GM12892 (cell line): ENCODE measurements at places on chromosomes 3 and 15.

GRCh38 chr15:77759896-77760592, 127.3 kb upstream of the LINGO1 start:
- DNase-seq, result no peak

- no peak for DNase-seq
Measured at GRCh38 chr3:3127432-3128010, 781 bp downstream of the TRNT1 start.

DNA sequence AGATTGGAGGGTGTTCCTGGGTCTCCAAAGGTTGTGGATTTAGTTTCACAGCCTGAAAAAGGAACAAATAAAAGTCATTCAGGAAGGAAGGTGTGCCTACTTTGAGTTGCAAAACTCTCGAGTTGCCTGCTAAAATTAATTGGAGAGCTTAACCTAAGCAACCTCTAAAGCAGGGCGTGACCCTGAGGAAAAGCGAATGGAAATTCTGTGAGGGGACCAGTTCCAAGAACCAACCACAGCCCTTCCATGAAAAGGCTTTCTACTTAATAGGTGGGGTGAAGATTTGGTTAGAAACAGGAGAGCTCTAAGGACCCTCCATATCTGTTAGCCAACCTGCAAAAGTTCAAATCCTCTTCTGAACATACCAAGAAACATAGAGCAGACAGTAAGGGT, 1.5 kb downstream of the CD80 start:
- DNase-seq, result no peak

- no peak for DNase-seq
Measured at GRCh38 chr3:197309528-197310361, 11.3 kb upstream of the DLG1 start.

- DNase-seq, result no peak
Measured at GRCh38 chr3:126125781-126126251, 41.9 kb upstream of the SLC41A3 start.

DNA sequence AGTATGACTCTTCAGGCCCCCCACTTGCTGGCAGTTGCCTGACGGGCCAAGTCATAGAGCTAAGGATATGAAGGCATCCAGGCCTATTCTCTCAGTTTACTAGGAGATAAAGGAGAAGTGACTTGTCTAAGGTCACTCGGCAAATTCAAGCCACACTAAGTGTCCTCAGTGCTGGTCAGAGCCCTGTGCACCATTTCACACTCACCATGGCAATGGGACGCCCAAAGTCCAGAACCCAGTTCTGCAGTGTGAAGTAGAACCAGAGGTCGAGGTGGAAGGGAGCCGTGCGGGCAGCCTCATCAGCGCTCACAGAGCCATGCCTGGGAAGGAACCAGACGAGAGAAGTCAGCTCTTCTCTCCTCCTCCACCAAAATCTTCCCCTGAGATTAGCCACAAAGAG, 11.2 kb downstream of the CLN6 start:
- DNase-seq, result no peak

- no peak for DNase-seq
Measured at GRCh38 chr15:66760968-66761725, 59.1 kb downstream of the SMAD6 start.

GRCh38 chr3:114624571-114625181, 330.8 kb downstream of the TIGIT start:
- no peak for DNase-seq

DNA sequence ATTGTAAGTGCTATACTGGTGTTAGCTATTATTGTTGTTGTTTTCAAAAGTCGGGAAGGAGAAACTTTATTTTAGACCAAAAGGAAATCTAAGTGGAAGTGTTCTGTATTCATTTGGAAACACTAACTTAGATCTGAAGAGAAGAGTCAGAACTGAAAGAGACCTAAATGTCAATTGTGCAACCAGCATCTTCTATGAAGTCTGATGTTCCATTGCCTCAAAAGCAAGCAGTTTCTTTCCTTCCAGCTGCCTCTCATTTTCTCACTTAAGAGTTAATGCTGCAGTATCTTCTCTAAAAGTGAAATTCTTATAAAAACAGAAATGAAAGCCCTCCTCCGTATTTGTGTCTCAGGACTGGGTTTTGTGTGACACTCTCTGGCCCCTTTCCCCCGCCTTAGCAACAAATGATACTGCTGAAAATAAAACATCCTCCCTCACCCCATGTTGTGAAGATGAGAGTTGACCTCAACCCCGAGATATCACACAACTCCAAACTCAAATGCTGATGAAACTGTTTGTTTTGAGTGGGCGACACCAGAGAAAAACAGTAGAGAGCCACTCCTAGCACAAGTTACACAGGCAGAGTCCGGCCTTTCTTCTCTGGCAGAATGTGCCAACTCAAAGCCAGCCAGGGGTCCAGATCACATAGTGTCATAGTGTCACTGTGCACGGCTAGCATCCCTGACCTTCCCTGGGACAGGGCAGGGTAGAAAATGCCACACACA, 48.9 kb downstream of the GLDN start:
- no peak for DNase-seq

DNA sequence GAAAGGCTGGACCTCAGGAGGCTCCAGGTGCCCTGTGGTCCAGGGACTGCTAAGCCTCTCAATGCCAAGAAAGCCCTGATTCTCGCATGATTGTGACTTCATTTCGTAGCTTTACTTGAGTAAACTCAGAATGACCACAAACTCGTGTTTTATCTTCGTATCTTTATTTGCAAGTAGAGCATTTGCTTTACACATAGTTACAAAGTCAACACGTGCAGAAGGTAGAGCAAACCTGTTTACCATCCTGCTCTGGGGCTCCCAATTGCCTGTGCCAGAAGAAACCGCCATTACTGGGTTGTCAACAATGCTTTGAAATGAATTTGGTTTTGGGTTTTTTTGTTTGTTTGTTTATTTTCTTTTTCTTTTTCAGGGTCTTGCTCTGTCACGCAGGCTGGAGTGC, 5.8 kb upstream of the MESP1 start:
- no peak for DNase-seq

GRCh38 chr3:16400106-16400931, 113.2 kb downstream of the RFTN1 start:
- no peak for DNase-seq

DNA sequence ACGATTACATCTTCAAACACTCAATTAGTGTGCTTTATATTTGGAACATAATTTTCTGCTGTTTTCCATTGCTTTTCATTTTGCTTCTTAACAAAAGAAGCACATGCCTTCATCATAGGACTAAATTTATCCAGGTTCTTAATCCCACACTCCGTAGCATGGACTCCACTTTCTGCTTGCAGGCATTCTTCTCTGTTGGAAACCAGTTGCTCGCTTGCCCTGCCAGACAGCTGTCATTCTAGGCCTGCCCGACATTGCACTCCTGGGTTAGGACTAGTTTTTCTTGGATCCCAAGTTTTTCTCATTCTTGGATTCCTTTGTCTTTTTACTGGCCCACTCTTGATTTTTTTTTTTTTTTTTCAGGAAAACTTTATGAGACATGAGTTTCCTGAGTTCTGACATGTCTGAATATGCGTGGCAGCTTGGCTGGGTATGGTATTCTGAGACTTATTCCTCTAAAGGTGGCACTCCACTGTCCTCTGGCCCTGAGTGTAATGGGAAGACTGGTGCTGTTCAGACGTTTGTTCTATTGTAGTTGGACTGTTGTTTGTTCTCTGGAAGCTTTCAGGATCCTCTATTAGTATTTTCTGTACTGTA, 6.3 kb upstream of the ATP1B3 start:
- no peak for DNase-seq

DNA sequence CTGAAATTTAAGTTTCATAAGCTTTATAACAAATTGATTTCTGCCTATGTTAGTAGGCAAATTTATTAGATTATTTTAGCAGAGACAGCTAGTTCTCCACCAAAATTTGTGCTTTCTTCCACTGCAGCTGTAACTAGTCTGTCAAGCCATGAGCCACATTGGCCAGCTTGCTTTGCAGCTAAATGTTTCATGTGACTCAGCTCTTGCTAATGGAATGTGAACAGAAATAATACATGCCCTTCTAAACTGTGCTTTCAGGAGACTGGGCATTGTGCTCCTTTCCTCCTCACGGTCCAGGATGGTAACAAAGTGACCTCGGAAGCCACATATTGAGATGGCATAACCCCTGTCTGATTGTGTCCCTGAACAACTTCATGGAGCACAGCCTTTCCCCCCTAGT, 51.3 kb upstream of the KPNA4 start:
- no peak for DNase-seq

DNA sequence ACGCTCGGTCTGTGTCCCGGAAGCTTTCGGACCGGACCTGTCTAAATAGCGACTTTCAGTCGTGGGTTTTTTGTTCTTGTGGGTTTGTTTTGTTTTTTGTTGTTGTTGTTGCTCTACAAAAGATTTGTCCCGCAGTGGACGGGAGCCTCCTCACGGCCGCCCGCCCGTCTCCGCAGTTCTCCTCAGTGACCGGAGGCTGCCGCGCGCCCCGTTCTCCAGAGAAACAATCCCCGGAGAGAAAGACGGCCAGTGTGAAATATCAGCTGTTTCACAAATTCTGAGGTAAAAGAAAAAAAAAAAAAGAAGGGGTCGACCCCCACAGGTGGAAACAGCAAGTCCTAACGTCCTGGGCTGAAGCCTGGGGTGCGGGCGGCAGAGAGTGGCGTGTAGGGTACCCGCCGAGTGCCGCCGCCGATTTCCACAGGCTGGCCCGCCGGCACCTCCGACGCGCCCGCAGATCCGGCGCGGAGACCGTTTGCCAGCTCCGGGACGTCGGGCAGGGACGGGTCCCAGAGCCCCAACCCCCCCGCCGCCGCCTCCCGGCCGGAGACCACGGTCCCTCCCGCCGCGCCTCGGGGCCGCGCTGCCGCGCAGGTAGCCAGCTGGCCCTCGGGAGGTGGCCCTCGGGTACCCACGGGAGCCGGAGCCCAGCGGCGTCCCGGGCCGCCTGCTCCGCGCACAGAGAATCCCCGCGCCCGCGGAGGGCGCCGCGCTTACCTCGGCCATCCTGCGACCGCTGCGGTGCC, 478 bp downstream of the BNC1 start:
- DNase-seq, result no peak

DNA sequence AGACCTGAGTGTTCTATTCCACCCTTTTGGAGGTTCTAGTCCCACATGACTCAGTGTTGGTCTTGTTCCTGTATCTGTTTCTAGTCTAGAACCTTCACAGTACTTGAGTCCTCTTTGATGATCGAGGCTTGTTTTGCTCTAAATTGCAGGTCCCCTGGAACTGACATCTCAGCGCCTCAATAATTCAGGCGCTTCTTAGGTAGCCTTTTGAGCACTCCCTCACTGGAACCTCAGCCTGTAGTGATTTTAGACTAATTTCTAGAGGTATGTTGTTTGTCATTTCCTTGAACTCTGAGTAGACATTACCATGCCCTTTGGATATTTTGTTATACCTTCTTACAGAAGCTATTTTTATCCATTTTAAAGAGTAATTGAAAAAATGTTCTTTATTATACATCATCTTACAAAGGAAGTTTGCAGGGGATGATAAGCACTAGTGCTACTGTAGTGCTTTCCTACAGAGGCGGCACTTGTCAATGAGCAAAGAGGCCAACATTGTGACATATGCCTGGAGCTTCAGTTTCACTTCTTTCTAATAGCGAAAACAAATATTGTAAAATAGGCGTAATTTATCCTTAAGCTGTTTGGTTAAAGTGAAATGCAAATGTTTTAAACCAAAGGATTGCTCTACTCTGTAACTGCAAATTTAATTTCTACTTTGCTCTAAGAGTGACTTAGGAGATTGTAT, 75.7 kb downstream of the EFL1 start:
- DNase-seq, result no peak

DNA sequence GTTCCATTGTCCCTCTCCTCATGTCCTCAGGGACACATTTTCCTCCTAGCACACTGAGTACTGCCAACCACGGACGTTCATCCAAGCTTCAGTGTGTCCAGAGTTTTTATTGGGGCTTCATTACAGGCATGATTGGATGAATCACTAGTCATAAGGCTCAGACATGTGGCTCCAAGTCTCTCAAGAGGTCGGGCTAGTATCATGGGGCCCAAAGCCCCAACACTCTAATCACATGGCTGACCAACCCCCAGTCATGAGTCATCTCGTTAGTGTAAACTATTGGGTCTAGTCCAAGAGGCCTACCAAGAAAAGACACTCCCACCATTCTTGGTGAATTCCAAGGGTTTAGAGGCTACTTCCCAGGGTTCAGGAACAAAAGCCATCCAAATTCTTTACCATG, 4.4 kb downstream of the TERC start:
- DNase-seq, result no peak

- peak; percentile 20 for DNase-seq
Measured at GRCh38 chr15:41333026-41333562, 413 bp downstream of the NUSAP1 start.

DNA sequence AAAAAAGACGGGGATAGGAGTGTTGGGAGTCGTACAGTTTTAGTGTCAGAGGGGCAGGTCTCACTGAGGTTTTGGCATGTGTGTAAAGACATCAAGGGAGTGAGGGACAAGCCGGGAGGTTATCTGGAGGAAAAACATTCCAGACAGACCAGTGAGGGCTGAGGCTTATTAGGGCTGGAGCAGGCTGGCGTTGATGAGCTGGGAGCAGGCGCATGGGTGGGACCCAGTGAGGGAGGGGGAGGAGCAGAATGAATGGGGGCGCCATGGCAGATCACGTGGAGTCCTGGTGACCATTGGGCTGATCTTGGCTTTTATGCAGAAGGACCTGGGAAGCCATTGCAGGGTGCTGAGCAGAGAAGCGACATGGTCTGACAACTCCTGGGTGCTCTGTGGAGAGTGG, 180.2 kb downstream of the SLCO3A1 start:
- no peak for DNase-seq

DNA sequence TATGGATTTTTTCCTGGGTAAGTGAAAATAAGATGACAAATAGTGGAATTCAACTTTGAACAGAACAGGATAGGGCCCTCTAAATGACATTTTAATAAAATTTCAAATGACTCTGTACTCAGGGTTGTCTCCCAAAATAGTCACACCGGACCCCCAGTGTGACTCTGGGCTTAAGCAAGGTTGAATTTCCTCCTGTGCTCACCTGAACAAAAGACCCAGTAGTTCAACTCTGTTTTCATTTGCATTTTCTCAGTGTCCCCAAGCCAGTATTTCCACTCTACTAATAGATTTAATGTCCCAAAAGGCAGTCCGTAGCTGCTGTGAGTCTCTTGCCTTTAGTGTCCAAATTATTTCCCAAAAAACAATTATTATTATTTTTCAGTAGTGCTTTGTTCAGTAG, 296.6 kb downstream of the PLOD2 start:
- DNase-seq, result no peak

DNA sequence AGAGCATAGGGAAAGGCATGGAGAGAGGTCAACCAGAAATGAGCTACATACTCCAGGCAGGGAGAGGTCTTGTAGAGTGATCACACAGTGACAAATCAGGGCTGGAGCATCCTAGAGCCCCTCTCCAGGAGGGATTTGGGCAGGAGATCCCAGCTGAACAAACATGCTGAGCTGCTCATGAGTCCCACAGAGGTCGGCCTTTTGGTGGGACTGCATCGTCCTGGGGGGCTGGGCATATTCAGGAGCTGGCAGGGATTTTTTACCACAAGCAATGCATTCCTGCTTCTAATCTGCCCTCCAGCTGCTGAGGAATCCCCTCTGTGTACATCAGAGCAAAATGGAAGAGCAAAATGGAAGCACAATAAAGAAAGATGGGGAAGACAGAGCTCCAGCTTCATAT, 94.9 kb downstream of the NTRK3 start:
- no peak for DNase-seq
